HuH-7.5 (cell line): ENCODE measurements at places on chromosomes 16 and 17.

DNA sequence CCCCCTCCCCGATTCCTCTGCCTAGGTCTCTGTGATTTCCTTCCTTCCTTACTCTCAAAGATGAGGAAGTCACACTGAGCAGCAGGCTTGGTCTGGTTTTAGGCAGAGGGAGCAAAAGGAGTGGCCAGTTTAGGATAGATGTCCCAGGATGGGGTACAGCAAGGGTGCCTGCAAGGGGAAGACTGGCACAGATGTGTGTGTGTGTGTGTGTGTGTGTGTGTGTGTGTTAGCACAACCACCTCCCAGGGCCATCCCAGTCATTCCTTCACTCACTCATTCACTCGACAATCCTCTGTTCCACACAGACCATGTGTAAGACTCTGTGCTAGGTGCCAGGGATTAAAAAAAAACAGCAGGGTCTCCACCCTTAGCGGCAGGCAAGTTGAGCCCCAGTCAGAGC, 35.9 kb downstream of the TMEM132E start:
- DNase-seq, result no peak

GRCh38 chr16:66315210-66315825, 51.2 kb upstream of the CDH5 start:
- peak; percentile 61 for DNase-seq

GRCh38 chr17:65556014-65556909, 5.2 kb downstream of the AXIN2 start:
- DNase-seq, result peak; percentile 80

DNA sequence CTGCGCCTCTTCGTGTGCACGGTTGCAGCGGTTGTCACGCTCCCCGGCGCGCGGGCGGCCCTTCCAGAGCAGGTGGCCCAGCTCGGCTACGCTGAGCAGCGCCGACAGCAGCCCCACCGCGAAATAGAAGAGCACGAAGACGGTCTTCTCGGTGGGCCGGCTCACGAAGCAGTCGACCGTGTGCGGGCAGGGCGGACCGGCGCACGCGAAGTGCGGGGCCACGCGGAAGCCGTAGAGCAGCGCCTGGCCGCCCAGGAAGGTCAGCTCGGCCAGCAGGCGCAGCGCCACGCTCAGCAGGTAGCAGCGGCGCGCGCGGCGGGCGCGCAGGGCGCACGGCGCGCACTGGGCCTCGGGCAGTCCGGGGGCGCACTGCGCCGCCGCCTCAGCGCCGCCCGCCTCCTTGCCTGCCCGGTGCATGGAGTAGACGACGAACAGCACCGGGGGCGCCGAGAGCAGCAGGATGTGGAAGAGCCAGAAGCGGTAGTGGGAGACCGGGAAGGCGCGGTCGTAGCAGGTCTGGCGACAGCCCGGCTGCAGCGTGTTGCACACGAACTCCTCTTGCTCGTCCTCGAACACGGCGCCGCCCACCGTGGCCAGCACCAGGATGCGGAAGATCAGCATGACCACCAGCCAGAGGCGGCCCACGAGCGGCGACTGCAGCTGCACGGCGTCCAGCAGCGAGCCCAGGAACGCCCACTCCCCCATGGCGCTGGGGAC, 1.3 kb downstream of the GJD3 start:
- DNase-seq, result no peak
